RWPE2 (cell line): ENCODE measurements at places on chromosomes 7 and 10.

DNA sequence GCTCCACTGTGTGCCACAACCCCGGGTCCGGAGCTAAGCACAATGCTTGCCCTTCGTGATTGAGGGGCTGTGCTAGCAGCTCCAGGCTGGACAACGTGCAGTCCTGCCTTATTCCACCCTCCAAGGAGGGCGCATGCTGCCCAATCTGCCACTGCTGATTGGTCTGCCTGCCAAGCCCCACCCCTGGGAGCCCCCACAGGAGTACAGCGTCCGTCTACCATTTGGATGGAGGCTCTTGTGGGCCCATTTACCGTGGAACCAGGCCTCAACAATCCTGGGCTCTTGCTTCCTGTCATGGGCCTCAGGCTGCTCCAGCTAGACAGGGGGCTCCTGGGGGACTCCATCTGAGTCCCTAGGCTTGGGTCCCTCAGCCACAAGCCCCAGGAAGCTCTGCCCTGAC, 173.3 kb downstream of the SLIT1 start:
- DNase-seq = no peak

GRCh38 chr10:102673819-102674511, 29.7 kb downstream of the TRIM8 start:
- no peak for DNase-seq

DNA sequence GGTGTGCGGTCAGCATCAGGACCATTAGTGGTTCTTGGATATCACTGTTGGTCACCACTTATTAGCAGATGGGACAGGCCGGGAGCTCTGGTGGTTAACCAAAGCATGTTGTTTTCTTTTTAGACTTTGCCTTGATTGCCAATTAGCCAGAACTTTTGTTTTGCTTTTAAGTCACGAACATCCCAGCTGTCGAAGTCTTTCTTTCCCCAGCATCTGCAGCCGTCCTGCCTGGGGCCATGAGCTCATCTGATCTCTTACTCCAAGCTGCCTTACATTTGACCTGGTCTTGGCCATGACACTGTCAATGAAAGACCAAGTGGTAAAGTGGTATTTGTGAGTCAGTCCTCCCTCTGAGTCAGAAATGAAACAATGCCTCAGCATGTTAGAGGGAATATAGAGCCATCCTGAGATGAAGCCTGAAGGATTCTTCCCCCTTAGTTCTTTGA, 53.9 kb upstream of the CREB5 start:
- no peak for DNase-seq

DNA sequence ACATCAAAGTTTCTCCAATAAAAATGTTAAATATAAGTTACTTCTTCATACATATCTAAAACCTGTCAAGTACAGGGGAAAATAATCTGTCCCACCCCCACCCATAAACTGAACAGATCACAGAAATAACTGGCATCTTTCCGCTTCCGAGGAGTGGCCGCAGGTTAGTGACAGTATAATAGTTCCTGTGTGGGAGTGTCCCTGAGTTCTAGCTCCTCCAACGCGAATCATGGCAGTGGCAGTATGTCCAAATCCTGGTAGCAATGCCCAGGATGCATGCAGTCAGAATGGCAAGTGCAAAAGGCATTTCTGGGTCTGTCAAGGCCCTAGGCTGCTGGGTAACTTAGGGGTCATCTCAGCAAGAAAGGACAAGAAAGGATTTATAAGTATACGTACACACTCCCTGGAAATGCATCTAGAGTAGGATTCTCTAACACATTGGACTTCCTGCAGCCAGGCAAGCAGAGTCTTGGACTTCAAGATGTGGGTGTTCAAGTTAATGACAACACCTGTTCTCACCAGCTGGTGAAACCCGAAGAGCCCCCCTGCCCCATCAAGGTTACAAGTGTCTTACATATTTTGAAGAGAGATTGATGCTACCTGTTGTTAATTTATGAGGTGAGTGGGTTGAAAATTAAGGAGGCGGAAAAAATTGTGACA, 94.4 kb upstream of the COL1A2 start:
- no peak for DNase-seq

DNA sequence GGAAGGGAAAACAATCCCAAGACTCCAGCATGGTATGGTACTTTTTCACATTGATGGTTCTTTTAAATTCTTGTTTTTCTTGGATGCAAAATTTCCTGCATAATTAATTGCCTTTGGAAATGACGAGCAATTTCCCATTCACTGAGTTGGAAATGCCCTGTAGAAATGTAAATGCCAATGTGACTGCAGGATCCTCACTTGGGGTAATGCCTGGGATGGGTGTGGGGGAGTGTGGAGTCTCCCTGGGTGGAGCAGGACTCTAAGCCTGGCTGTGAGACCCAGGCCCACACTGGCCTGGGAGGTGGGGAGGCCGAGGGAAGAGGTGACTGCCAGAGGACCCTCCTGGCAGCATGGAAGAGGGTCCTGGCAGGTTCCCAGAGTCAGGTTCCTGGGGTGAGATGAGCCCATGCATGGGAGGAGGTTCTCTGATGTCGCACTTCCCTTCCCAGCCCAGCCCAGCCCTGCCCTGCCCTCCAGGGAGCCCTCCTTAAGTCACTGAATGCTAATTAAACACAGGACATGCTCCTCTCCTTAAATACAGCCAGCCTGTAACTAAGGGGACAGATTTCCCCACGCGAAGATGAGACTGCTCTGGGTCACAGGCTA, 157.9 kb downstream of the GFRA1 start:
- no peak for DNase-seq

DNA sequence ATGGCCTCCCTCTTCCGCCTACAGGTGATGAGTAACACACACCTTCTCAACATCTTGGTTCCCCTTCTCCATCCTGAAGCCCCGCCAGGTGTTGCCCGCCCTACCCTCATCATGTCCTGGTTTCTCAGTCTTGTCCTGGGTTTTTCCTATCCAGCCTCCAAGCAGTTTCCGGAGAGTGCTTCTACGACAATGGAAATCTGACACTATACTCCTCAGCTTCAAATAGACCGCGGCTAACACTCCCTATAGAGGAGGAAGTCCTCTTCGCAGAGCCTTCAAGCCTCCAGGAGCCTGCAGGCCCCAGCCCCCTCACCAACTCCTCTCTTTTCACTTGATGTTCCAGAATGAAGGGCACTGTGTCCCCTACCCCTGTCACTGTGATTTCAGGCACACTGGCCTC, 147.4 kb downstream of the PRPF18 start:
- no peak for DNase-seq

GRCh38 chr7:147569116-147569913, 1021.3 kb upstream of the C7orf33 start:
- no peak for DNase-seq

DNA sequence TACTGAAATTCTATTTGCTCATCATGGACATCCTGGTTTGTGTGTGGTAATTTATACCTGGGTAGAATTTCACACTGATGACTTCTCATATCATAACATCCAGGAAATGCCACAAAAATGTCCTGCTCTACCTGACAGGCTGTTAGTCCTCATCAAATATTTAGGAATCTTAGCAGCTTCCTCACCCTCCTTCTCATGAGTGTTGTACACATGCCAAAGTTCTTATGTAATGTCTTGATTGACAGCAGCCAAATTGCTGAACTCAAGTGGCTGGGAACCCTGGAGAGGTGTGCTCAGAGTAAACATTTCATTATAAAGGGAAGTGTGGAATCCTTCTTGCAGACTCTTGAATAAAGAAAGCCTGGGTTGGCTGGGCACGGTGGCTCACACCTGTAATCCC, 8.9 kb downstream of the EEPD1 start:
- no peak for DNase-seq

GRCh38 chr7:37054624-37055241, 330.4 kb upstream of the AOAH start:
- DNase-seq = no peak

DNA sequence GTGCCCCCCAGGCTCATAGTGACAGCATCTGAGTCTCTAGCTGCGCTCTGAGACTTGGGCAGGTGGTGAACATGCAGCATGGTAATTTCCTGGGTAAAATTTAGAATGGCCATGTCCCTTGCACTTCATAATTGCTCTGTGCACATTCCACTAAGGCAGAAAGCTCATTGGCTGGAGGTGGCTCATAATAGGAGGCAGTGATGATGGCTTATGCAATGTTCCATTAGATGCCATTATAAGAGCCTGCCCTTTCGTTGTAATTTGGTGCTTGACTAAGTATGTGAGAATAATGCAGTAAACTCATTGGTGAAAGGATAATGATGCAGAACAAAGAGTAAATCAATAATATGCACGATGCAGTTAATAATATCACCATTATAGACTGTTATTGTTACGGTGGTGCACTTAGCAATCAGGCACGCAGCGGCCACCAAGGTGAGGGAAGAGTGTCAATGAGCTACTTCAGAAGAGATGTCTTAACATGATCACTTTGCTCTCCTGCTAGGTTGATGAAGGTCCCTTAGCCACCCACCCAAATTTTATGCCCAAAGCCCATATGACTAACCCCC, 545.9 kb downstream of the KCNMA1 start:
- no peak for DNase-seq

DNA sequence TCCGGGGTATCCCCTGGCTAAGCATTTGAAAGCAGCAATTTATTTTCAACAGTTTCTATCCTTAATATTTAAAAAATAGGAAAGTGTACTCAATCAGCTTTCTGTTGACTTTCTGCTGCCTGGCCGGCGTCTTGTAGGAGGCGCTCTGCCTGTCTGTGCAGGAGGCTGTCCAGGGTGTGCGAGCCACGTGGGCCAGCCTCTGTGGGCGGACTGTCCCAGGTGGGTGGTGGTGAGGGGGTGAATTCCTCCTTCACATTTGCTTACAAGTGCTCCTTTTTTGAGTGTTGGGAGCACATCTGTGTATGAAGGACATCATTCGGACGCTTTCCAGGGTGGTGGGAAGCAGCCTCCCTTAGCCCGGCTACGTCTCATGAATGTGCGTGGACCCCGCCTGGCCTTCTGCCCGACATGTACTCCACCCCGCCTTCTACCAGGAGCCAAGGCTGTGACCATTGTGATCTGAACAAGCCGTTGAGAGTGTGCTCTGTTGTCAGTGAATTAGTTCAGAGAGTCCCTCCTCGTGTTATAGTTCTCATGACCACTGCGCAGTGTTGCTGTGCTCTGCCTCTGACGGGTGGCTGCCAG, 114.9 kb downstream of the MGMT start:
- DNase-seq = no peak

DNA sequence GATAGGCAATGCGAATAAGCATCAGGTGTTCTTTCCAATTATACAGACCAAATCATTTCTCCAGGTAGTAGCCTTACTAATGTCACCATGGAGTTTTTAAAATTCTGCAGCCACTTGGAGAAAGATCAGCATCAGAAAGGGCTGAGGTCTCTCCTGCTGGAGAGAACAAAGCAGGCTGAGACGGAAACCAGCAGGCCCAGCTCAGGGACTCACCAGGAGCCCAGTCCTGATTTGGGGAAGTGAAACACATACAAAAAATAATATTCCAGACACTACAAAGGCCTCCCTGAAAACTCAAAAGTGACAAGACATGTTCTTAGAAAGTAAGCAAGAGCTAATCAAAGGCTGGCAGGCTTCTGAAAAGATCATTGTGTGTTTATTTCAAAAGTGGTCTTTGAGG, 207.1 kb upstream of the GHITM start:
- DNase-seq = no peak
